Muscle of leg (tissue), 16 donors: ENCODE measurements at places on chromosomes 7 and 10. TPM values are rescaled to one million over a fixed set of nuclear protein-coding genes. Genes with fewer than 3 reads are reported as not detected.

- H3K27ac ChIP-seq, result no peak overlapping the region
- H3K27me3 ChIP-seq, result no peaks in the 10 kb centered on the region
- peaks cover 5% of the 10 kb centered on the region for H3K36me3 ChIP-seq
- H3K4me3 ChIP-seq, result no peak overlapping the region
- H3K4me1 ChIP-seq, result peaks cover 5% of the 10 kb centered on the region
- DNase-seq, result peak; percentile 87
These were observed 166.1 kb downstream of the ST7 start for GRCh38 chr7:117119192-117119924.

Gene GAD2
- total RNA-seq, result 0.09 TPM

Gene HOXA2
- total RNA-seq, result 0.71 TPM

GRCh38 chr7:112500619-112501018 is 19.8 kb downstream of the LSMEM1 start:
- H3K36me3 ChIP-seq, result no peaks in the 10 kb centered on the region
- no peak overlapping the region for H3K27ac ChIP-seq
- H3K27me3 ChIP-seq, result peaks cover 2% of the 10 kb centered on the region

DNA sequence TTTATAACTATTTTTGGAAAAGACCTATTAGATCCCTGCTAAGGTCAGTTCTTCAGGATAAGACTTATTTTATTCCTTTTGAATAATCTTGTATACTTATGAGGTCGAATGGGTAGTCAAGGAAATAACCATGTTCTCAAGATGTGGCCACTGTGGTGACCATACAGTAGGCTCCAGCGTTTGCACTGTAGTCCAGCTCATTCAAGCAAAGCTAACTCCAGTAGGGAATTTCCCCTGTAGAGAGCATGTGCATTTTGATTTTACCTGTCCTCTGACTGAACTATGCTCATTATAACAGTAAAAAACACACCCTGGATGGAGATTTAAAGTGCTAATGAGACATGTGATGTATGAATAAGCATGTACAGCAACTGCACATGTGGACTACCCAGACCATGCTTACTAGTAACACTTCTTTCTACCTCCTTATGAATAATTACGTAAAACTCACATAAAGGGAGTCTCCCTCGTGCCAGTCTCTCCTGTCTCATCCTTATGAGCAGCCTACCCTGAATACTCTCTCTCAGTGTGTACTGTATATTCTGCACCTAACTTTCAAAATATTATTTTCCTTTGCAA is 32.4 kb upstream of the SEMA3E start:
- DNase-seq, result no peak
- no peak overlapping the region for H3K4me3 ChIP-seq
- H3K4me1 ChIP-seq, result peaks cover 2% of the 10 kb centered on the region
- no peaks in the 10 kb centered on the region for H3K36me3 ChIP-seq

GRCh38 chr10:71112138-71112785 is 100.1 kb upstream of the UNC5B start:
- no peaks in the 10 kb centered on the region for H3K4me1 ChIP-seq
- H3K27ac ChIP-seq, result no peak overlapping the region
- no peak overlapping the region for H3K4me3 ChIP-seq
- DNase-seq, result no peak
